ENCODE measurements at places on chromosomes 11 and 22.

DNA sequence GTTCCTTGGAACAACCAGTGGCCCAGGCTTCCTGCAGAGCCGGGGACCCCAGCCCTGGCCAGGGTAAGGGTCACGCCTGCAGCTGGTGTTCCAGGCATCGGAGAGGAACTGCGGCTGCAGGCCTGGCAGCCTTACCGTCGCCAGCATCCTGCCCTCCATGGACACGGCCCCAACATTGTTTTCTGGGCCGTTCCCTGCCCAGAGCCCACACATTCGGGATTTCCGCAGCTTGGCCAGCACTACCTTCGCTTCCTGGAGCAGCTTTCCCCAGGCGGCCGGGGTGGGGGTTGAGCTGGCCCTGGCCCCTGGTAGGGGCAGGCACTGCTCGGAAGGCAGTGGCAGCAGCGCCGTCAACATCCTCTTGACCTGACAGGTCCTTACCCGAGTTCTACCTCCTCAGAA lies 17.7 kb downstream of the TXN2 start:
- no peak for DNase-seq

DNA sequence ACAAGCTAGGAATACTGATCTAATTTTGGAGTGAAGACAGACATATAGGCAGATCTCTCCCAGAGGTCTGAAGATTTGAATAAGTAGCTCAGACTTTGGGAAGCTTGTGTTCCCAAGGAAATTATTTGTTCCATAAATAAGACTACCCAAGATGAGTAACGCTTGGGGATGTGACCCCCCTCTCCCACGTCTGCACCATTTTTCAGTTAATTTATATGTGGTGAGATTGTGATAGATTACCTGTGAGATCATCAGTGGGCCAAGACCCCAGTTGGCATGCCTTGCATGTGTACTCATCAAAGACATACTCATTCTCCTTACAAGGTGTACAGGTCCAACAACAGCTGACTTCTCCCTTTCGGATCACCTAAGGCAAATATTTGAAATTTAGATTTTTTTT lies 252.8 kb upstream of the CTSC start:
- no peak for DNase-seq

DNA sequence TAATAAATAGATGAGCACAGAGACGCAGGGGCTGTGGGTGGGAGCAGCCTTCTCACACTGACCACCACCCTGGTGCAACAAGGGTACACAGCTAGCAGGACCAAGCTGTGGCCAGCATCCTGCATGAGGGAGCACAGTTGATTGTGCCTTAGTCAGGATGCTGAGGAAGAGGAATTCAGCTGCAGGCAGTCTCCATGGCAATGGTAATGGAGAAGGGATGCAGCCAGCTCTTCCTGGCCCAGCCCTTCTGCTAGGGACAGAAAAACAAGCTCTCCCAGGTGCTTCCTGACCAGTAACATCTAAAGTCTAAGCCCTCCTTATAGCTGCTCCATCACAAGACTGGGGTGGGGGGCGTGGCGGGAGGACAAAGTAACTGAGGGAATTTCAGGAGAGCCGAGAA lies 363.5 kb downstream of the BUD13 start:
- DNase-seq = no peak

- DNase-seq = no peak
Observed at GRCh38 chr11:119999220-119999619, 138.7 kb downstream of the TRIM29 start.

- DNase-seq = no peak
Observed at GRCh38 chr11:65188486-65188885, 6.8 kb downstream of the CAPN1 start.

DNA sequence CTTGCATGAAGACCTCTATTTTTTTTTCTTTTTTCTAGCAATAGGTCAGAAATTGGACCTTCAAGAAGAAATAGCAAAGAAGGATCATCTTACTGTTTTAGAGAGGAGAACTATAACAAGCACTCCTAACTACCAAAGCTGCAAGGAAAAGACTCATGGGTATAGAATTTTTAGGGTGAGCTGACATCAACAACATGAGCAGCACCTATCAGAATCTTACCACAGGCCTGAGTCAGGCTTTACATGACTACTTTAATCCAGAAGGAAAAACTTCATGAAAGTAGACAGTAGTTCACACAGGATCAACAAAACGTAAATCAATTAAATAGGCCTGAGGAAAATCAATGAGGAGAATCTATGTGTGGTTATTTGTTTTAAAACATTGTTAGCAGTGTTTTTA lies 130.5 kb downstream of the FAM76B start:
- DNase-seq = no peak

DNA sequence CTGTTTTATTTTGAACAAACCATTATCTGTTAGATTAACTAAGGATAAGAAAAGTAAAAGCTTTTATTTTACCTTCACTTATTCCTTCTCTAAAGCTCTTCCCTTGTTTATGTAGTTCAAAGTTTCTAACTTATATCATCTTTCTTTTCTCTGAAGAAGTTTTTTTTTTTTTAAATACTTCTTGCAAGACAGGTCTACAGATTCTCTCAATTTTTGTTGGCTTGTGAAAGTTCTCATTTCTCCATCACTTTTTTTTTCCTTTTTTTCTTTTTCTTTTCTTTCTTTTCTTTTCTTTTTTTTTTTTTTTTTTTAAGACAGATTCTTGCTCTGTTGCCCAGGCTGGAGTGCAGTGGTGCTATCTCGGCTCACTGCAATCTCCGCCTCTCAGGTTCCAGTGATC lies 4.7 kb upstream of the TREH start:
- DNase-seq = no peak

GRCh38 chr11:8732324-8732670 lies 49.7 kb downstream of the RPL27A start:
- DNase-seq = no peak

Measured in hematopoietic multipotent progenitor cell treated with erythropoietin and hydrocortisone succinate and interleukin-3 and kit ligand, for 15 days (in vitro differentiated cells).